Epithelial cell of proximal tubule (primary cell): ENCODE measurements at places on chromosomes 13 and 19. TPM values are rescaled to one million over a fixed set of nuclear protein-coding genes. Genes with fewer than 3 reads are reported as not detected.

NANOS2 gene
- total RNA-seq = not detected in 2 replicates

ZNF525 gene
- total RNA-seq = 5.6 and 16.3 TPM in 2 replicates

IZUMO2 gene
- 0.29 TPM in 1 of 2 replicates, not detected in the other for total RNA-seq

CEACAM4 gene
- total RNA-seq = not detected in 2 replicates

ZNF442 gene
- total RNA-seq = 0.17 and 0.36 TPM in 2 replicates

FAM32A gene
- total RNA-seq = 113 and 119 TPM in 2 replicates

DNA sequence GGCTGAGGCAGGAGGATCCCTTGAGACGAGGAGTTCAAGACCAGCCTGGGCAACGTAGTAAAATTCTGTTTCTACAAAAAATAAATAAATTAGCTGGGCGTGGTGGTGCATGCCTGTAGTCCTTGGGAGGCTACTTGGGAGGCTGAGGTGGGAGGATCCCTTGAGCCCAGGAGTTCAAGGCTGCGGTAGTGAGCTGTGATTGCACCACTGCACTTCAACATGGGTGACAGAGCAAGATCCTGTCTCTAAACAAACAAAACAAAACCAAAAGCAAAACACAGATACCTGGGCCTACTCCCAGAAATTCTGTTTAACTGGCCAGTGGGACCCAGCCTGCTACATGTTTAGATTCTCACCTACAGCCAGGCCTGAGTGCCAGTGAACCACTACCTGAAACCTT is 74.6 kb upstream of the MEDAG start:
- no peak for DNase-seq

DNA sequence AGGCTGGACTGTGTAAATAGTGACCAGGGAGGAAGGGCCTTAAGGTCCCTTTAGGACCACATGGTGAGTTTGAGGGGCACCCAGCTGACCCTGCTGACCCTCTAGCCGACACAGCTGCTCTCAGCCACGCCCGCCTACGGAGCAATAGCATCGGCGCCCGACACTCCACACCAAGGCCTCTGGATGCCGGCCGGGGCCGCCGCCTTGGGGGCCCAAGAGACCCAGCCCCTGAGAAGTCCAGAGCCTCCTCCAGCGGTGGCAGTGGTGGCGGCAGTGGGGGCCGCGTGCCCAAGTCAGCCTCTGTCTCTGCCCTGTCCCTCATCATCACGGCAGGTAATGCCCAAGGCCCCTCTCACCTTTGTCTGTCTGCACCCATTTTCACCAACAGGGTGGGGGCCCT is 8.6 kb upstream of the PIK3R2 start:
- DNase-seq = no peak

DNA sequence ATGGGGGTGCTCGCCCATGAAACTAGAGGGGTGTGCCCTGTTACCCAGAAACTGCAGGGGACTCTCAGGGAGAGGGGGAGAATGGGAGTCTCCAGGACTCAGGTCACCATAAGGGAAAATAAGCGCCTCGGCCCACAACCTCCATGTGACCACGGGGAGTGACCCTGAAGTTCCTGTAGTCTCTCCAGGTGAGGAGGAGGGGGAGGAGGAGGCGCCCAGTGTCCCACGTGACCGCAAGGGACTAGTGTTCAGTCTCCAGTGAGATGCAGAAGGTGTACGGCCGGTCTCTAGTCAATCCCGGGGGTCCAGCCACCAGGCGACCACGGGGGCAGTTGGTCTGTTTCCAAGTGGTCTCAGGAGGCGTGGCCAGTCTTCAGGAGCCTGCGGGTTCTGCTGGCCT is 16.0 kb downstream of the TM6SF2 start:
- DNase-seq = no peak

GRCh38 chr13:74037762-74038161 is 96.4 kb downstream of the KLF12 start:
- DNase-seq = no peak

DNA sequence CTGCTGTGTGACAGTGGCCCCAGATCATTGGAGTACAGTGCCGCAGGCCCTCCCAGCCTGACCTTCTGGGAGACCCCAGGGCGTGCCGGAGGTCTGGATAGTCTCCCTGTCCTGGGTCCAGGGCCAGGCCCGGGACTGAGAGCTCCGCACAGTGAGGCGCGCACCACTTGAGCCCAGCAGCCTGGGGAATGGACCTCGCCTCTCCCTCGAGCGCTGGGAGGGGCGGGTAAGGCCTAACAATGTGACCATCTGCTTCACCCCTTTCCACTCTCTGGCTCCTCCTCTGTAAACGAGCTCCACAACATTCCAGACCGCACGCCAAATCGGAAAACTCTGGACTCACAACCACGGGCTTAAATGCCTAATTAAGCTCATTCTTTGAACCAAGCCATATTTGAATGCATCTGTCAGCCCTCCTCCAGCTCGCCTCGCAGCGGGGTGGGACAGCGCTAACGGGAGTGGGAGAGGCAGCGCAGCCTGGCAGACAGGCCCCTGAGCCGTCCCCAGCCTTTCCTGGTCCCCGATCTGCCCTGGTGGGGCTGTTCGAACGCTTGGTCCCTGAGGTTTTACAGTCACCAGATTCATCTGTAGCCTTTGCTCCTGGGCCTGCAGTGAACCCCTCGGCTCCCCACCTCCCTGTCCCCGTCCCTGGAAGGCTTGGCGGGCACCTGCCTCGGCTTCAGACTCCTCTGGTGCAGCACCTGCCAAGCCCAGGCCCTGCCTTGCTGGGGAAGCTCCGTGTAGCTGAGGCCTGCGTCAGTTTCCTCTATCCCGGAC is 120.7 kb upstream of the VSTM2B start:
- no peak for DNase-seq

DNA sequence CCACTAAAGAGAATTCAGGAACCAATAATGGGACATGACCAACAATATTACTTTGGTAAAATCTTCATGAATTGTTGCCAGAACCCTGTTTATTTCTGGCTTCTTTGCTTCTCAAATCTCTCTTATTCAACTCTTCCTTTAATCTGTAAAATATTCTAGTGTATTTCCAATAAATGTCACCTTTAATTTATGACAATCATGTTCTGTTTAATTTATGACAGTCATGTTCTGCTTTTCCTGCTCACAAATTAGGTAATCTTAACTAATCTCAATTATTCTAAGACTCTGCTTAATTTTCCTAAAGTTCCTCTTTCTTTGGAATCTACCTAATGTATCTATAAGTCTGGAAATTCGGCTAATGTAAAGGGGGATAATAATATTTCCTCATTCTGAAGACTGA is 847.6 kb upstream of the KLHL1 start:
- DNase-seq = no peak

- no peak for DNase-seq
These were observed 226.4 kb downstream of the PCDH17 start for GRCh38 chr13:57857945-57858344.

DNA sequence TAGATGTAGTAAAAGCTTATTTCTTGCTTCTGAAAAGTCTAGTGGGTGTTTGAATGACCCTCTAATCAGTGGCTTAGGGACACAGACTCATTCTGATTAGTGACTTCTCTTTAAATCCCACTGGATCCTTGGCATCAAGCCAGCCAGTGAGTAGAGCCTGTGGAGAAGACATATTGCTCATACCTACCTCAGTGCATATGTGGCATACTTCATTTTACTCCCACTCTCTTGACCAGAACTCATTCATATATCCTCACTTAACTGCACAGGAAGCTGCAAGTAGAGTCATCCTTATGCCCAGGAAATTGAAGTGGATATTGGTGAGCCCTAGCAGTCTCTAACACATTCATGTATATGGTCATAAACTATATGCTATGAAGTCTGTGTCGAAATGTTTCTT is 148.3 kb downstream of the PDS5B start:
- no peak for DNase-seq

GRCh38 chr19:45769821-45770191 is 754 bp upstream of the SIX5 start:
- no peak for DNase-seq

- DNase-seq = no peak
These were observed 2.9 kb downstream of the ZNF792 start for GRCh38 chr19:34960940-34961679.

DNA sequence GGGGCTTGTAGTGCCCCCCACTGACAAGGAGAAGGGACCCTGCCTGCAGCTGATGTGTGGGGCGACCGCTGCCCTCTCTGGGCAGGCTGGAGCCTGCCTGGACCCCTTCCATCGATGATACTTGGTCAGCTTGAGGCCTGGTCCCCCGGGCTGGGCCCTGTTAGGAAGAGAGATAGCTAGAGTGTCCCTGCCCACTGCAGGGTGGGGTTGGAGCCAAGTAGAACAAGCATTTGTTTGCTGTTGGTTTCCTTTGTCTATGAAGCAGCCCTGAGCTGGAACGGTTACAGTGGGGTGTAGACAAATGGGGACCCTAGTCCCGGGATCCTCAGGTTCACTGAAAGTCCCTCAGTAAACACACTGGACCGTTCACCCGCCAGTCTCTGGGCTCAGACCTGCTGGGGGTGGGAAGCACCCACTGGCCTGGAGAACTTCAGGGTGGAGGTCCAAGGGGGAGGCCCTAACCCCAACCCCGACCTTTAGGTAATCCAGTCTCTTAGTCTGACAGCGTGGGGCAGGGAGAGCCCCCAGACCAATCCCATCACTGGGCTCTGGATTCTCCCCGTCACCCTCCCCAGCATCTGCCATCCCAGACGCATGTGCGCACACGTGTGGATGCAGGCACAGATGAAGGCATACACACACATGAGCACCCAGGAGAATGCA is 204.8 kb upstream of the ZNF536 start:
- no peak for DNase-seq

DNA sequence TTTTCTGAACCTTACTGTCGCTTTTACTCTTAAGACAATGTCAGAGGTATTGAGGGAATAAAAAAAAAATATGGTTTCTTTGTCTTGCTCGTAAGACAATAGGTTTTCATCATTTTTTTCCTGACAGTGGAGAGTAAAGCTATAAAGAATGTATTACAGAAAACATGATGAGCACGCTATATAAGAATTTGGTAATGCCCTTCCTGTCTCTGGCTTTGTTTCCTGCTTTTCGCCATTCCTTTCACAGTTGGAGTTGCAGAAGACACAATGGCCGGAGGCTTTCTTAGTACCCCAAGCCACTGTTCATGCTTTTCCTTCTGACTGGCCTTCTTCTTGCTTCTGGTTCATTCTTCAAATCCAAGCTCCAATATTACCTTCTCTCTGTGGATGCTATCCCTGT is 101.0 kb upstream of the DACH1 start:
- DNase-seq = no peak
